ENCODE measurements at places on chromosomes 7 and 10. TPM values are rescaled to one million over a fixed set of nuclear protein-coding genes. Genes with fewer than 3 reads are reported as not detected.
A peak's percentile ranks its signal among the peaks of the same experiment; 100 is the strongest.

GRCh38 chr7:25726781-25727311, 425.2 kb upstream of the NFE2L3 start:
- H3K27ac ChIP-seq = no peak overlapping the region
- H3K4me3 ChIP-seq = no peak overlapping the region
- H3K27me3 ChIP-seq = peaks cover 6% of the 10 kb centered on the region
- no peaks in the 10 kb centered on the region for H3K4me1 ChIP-seq
- no peaks in the 10 kb centered on the region for H3K36me3 ChIP-seq

The CLDN3 gene
- not detected for total RNA-seq

The COL28A1 gene
- total RNA-seq = not detected

The ZNF727 gene
- total RNA-seq = not detected

DNA sequence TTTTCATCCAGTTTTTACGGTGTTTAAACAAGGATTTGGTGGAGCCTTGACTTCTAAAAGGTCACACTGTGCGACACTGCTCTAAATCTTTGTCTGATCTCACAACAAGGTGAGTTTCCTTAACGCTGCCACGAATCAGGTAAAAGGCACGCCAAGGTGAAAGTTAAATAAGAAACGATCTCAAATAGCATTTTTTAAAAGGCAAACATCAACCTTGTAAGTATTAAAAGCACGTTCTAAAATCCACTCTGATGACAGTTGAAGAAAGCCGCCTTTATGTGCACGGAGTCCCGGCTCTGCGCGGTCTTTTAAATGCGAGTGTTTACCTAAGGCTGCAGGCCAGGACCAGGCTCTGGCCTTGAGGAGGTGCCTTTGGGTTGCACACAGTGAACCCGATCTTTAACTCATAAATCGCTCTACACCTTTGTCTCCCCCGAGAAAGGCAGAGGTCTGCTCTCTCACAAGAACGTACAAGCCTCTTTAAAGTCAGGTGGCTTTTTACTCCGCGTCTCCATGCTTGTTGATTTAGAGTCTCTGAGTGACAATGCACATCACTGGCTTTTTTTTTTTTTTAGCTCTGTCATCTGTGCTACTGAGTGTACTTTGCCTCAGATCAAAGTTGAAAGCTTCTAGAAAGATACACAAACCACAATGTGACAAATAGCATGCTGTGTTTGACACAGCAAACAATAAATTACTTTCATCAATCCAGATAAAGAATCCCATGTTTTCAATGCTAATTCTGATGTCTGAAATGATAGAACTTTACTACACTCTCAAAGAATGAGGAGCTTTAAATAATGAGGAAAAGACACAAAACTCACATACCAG, 25.9 kb upstream of the RNF32 start:
- H3K27ac ChIP-seq = no peak overlapping the region
- no peak for DNase-seq
- H3K36me3 ChIP-seq = peaks cover 3% of the 10 kb centered on the region
- H3K4me3 ChIP-seq = no peak overlapping the region
- peaks cover 66% of the 10 kb centered on the region for H3K27me3 ChIP-seq

DNA sequence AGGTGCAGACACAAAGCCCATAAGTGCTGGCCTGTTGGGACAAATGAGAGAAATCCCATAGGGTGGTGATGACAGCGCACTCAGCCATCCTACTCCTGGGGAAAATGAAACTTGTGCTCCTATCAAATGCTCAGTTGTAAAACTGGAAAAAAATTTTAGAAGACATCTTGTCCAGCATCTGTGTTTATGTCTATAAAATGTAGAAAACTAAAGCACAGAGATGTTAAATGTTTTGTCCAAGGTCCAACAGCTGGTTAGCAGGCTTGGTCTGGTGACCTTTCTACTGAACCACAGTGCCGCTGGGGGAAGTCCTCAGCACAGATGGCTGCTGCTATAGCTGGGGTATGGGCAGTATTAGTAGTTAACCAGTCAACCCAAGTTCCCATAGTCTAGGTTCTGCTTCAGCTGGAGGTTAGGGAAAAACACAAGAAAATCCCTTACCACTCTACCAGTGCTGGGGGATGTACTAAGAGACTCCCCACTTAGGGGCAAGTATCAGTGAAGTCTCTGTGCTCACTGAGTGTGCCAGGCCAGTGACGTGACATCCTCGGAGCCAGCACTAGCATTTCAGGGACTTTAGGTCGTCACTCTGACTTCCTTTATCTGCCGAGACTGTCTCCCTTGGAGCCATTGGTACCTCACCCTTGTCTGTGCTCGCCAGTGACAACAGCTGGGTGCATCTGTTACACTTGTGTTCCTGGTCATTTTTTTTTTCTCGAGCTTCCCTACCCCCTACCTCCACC, 1.9 kb downstream of the TSPAN33 start:
- H3K27me3 ChIP-seq = peaks cover 33% of the 10 kb centered on the region
- DNase-seq = no peak
- H3K36me3 ChIP-seq = no peaks in the 10 kb centered on the region
- peak overlapping the region; percentile 62 for H3K4me3 ChIP-seq

The SCD gene
- total RNA-seq = 121 TPM

The SLC18A2 gene
- not detected for total RNA-seq

All from activated CD8-positive, alpha-beta memory T cell treated with anti-CD3 and anti-CD28 coated beads, Interleukin-2, amount 10 ng/mL, durations not matched to agents 7 days and 5 days (primary cell).